ENCODE measurements at places on chromosomes 5 and 9.
A peak's percentile ranks its signal among the peaks of the same experiment; 100 is the strongest.

- DNase-seq: no peak
Observed at GRCh38 chr9:23829580-23830475, 3.8 kb upstream of the ELAVL2 start.

DNA sequence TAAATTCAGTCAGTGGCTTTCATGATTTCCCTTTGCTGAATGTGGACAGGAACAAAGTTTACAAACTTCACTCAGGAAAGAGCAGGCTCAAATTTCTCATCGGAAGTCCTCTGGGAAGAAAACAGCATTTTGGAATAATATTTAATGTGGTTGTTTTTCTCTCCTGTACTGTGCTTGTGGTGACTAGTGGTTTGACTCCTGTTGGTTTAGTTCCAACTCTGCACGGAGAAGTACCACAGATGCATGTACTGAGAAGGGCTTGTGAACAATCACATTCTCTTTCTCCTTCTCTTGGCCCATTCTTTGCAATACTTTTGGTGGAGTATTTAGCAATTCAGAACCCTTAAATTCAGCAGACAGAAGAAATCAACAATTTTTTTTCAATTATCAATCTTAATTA, 13.3 kb downstream of the MPDZ start:
- no peak for DNase-seq

DNA sequence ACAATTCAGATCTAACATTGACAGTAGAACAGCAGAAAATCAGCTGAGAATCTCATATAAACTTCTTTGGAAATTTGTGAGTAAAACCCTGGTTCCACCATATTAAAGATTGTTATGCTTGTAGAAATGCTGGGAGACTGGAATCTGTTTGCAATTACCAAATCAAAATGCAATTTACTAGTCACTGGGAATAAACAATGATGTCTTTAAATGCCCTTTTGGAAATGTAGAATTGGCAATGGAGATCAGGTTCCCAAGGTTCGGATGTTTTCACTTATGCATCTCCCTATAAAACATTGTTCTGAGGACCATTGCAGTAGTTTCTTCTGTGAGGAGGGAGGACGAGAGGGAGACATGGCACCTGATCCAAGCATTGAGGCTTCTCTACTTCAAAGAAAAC, 384.4 kb downstream of the TMEM167A start:
- DNase-seq: no peak

- no peak for DNase-seq
Observed at GRCh38 chr5:142053426-142054151, 40.8 kb upstream of the GNPDA1 start.

DNA sequence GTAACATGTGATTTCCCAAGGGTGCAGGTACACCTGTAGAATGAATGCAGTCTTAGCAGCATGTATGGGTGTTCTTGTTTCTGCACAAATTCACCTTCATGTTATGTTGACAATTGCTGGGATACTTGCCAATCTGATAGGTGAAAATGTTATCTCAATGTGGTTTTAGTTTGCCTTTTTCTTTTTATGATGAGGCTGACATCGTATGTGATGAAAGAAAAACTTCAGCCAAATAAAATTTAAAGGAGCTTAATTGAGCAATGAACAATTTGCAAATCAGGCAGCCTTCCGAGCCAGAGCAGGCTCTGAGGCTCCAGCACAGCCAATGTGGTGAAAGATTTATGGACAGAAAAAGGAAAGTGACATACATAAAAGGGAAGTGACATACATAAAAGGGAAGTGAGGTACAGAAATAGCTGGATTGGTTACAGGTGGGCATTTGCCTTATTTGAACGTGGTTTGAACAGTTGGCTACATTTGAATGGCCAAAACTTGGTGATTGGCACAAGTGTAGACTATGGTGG, 10.5 kb downstream of the TAL2 start:
- no peak for DNase-seq

DNA sequence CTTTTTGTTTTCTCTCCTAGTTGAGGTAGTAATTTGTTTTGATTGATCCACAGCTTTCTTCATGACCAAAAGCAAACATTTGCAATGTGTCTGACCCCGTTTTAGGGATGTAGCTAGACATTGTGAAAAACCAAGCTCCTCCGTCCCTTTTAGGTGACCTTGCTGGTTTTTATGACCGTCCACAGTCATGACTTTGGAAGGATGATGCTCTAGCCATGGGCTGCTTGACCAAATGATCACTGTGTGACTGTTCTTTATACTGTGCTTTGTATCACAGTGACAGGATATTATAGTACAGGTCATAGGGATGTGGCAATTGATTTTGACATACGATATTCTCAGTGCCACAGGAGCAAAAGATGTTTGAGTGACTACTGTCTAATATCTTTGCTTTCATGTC, 54.4 kb downstream of the KCNN2 start:
- DNase-seq: no peak

GRCh38 chr9:36865731-36866635, 168.1 kb downstream of the PAX5 start:
- DNase-seq: no peak

DNA sequence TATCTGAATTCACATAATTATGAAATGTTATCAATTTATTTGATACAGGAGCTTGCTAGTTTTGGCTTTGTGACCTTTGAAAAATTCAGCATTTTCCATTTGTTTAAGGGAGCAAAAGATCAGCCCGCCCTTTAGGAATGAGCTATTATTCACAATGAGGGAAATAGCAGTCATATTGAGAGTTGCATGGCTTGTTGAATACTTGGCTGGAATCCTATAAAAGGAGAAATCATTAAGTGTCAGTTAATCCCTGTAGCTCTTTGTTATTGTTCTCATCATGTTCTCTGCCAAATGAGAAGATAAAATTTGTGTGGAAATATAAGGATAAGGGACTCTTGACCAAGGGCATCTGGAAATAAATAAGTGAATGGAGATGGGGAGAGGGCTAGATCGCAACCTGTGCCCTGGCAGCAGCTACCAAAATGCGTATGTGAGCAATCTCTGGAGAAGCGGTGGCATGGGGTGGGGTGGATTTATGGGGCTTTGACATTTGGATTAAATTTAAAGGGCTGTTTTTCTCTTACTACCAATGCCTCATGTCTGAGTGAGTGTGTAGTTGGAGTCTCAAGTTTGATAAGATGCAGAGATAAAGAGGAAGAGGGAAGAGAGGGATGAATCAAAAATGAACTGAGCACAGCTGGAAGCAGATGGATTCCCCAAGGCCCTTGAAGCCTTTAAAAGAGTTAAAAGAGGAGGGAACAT, 237.6 kb downstream of the NNT start:
- no peak for DNase-seq

DNA sequence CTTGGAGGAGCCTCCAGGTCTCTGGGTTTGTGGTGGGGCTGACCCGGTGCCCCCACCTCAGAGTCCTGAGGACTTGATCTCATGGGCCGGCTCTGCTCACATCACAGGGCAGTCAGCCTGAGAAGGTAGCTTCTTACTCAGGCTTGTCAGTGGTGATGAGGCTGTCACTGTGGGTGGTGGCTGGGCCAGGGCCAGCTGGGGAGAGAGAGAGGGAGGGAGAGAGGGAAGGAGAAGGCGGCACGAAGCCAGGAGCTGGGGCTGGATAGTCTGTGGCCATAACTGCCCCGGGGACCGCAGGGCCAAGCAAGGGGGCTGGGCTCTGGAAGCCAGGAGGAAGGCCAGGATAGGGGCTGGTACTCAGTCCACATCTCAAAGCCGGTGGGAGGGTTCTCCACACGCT, 6.5 kb downstream of the NTNG2 start:
- DNase-seq: no peak

DNA sequence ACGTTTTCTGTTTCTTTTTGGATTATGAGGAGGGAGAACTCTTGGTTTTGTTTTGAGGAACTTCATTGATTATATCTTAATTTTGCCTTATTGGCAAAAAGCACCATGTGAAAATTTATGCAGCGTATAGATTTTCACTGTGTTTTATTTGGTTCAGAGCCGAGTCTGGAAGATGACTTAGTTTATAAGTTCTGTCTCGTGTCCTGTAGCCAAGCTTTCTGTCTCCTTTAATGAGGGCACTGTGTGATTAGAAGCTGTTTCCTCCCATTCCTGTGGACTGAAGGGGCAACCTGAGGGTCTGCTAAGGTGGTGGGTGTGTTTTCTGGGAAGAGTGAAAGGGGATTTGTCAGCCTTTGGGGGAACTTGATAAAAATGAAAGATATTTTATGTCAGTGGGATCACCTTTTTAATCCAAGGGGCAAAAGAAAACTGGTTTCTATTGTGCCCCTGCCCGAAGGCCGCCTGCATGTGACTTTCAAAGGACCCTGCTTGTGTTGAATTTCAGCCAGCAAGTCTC, 262.1 kb downstream of the FANCC start:
- peak; percentile 48 for DNase-seq

GRCh38 chr9:89812556-89813181, 207.9 kb downstream of the GADD45G start:
- DNase-seq: no peak

GRCh38 chr5:15376803-15377202, 123.2 kb upstream of the FBXL7 start:
- DNase-seq: no peak

DNA sequence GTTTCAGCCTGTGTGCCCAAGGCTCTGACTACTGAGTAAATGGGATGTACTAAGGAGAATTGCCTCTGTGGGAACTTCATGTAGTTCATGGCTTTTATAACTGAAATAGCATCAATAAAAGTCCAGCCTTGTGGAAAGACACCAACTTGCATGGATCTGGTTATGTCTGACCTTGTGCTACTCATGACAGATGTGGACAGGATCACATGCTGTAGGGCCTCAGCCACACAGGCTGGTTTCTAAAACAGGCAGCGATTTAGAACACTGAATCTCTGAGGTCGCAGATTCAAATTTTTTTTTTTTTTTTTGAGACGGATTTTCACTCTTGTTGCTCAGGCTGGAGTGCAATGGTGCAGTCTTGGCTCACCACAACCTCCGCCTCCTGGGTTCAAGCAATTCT, 66.5 kb upstream of the SPIN1 start:
- DNase-seq: no peak

DNA sequence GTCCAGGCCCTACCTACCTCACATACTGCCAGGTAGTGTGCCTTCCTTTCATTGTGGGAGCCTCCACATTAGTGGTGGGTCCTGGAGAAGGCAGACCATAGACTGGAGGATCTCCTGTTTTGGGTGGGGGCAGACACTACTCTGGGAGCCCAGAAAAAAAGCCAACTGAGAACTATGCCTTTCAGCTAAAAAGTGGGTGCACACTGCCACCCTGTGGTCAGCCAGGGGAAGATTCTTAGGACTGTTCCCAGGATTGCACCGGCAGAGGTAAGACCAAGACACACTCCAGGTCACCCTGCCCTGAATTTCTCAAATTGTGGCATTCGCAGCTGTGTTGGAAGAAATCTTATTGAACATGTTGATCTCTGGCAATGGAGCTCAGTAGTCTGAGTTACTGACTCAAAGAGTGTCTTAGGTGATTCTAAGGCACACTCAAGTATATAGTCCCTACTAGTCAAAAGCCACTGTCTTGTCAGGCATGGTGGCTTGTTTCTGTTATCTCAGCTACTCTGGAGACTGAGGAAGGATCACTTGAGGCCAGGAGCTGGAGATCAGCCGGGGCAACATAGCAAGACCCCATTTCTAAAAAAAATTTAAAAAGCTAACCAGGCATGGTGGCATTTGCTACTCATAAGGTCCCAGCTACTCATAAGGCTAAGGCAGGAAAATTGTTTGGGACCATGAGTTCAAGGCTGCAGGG, 3.6 kb downstream of the SIGMAR1 start:
- DNase-seq: peak; percentile 39

GRCh38 chr5:137105351-137106035, 393.6 kb downstream of the SPOCK1 start:
- no peak for DNase-seq

GRCh38 chr9:72691671-72692070, 170.3 kb downstream of the TMC1 start:
- DNase-seq: no peak

- no peak for DNase-seq
Observed at GRCh38 chr5:150428106-150428876, 15.6 kb upstream of the CD74 start.

DNA sequence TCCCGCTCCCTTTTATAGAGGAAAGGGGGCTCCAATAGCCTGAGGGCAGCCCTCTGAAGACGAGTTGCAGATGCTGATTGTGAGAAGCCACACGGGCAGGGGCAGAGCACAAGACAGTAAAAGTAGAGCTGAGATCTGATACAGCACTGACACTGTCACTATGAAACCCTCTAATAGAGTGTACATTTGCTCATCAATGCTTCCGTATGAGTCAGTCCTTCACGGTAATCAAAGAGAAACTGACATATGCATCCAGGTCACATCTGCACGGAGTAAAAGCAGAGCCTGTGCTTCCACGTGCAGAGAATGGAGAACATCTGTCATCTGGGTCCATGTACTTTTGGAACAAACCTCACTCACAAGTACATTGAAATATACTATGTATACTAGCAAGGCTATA, 60.6 kb upstream of the TMEM215 start:
- DNase-seq: no peak

GRCh38 chr5:83474161-83474796, 2.7 kb downstream of the VCAN start:
- peak; percentile 65 for DNase-seq

All from NCI-H510A treated with DMSO at 0.1 percent for 48 hours (cell line).